WTC11 (cell line): ENCODE measurements at places on chromosomes 7 and 10.
A peak's percentile ranks its signal among the peaks of the same experiment; 100 is the strongest.

DNA sequence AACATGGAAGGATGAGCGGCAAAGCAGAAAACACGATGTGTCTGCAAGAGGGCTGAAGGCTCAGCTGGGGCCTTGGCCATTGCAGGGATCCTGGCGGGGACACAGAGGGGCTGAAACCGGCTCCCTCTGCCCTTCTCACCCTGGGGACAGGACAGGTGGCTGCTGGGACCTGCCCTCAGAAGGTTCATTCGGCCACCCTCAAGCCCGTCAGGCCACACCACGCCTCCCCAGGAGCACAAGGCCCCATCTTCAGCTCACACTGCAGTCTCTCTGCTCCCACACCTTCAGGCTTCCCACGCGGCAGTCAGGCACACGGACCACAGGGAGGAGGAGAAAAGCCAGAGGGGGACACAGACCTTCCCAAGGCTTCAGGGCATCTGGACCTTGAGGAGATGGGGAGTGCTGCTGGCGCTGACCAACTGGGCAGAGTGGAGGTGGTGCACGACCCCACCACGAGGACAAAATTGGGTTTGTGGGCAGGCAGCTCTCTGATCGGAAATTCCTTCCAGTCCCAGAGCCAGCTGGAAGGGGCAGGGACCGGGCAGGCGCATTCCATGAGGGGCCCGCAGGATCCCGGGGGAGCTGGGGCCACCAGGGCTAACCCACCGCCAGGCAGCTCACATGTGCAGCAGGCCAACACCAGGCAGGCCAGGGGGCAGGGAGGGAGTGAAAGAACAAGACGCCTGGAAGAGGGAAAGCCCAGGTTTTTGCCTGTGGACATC is 104.0 kb downstream of the MAD1L1 start:
- DNase-seq = no peak

- no peak for DNase-seq
Observed at GRCh38 chr7:50584386-50584785, 19.2 kb upstream of the DDC start.

- DNase-seq = no peak
Observed at GRCh38 chr10:109945473-109946177, 22.3 kb upstream of the XPNPEP1 start.

DNA sequence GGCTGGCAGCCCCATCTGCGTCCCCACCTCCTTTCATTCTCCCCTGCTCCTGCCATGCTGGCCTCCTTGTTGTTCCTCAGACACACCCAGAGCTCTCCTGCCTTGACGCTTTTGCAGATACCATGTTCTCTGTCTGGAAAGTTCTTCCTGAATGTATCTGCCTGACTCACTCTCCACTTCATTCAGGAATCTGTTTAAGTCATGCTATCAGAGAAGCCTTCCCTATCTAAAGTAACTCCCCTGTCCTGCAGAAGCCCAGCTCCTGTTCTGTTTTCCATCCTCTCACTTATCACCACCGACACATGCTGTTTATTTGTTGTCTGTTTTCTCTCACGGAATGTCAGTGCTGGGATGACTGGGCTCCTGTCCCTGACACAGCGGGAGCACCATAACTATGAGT is 82.0 kb downstream of the AFAP1L2 start:
- no peak for DNase-seq

DNA sequence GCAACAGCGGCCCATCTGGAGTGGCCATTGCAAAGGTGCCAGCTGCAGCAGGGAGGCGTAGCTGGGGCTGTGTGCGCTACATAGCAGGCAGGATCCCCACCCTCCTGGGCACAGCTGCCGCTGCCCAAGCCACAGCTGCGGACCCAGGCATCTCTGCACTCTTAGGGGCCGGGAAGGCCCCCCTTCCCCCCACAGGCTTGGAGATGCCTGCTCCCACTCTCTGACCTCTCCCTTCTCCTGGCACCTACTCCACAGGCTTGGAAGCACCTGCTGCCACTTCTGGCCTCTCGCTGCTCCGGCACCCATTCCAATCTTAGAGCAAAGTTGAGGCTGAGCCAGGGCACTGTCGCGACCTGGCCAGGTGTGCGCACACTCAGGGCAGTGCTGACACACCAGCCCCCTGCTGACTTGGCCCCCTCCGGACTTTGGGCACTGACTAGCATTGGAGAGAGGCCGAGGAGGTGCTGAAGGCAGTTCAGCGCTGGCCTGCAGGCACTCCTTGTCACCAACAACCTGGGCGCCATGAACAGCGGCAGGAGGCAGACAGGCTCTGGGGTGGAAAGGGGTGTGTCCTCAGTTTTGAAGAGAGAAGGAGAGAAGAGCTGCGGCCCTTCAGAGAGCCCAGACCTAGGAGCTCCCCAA is 18.4 kb downstream of the RBM48 start:
- DNase-seq = no peak

GRCh38 chr10:75723319-75723980 is 292.0 kb downstream of the LRMDA start:
- no peak for DNase-seq

DNA sequence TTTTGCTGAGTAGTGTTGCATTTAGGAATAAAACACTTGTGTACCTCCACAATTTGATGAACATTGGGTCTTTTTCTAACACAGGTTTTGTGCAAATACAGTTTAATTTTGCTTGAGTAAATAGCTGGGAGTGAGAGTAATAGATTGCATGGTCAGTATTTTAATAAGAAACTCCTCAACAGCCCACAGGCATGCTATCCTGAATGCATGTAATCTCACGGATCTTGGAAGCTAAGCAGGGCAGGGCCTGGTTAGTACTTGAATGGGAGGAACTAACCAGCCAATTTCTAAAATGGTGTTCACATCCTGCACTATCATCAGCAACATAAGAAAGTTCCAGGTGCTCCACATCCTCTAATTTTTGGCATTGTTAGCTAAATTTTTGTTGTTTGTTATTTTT is 685.4 kb upstream of the MBL2 start:
- no peak for DNase-seq

DNA sequence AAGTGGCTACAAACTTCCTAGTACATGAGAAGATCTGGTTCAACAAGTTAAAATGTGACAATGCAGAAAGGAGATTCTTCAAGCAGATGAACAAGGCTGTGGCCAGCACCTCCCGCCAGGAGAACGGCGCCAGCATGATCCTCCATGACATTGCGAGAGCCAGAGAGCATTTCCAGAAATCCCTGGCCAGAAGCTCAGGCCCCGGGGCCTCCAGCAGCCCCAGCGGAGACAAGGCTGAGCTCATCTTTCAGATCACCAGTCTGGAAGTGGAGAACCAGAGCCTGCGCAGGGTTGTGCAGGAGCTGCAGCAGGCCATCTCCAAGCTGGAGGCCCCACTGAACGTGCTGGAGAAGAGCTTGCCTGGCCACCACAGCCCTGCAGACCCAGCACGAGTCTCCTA is 40.1 kb upstream of the ZNF273 start:
- DNase-seq = no peak

GRCh38 chr10:6532321-6532720 is 47.8 kb downstream of the PRKCQ start:
- no peak for DNase-seq

- no peak for DNase-seq
Observed at GRCh38 chr7:81407094-81407493, 362.8 kb downstream of the HGF start.

- no peak for DNase-seq
Observed at GRCh38 chr10:133302230-133302629, 6.4 kb downstream of the TUBGCP2 start.

GRCh38 chr10:9621216-9621615 is 1396.5 kb upstream of the CELF2 start:
- DNase-seq = no peak

GRCh38 chr10:88901206-88901983 is 21.4 kb downstream of the STAMBPL1 start:
- no peak for DNase-seq

DNA sequence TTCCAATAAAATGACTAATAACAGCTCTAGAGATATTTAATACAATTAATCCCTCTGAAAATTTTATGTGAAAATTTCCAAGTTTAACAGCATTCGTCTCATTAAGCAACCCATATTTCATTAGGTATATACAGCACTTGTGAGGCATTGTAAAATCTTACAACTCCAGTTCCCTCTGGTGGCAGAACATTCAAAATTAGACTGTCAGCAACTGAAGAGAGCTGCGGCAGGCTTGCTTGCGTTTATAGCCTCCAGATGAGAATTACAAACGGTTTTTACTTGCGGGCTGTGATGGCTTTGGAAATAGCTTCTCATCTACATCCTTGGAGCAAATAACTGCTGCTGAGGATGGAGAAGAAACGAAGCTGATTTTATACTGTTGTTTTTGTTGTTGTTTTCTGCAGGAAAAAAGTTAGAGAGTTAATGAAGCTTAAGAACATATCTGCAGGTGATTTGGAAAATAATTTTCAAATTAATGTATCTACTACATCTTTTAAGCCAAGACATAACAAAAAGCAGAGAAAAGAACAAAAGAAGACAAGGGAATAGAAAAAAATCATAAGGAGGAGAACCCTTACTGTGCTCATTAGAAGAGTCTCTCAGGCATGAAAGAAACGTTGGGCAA is 171.3 kb downstream of the MAGI2 start:
- DNase-seq = no peak

- DNase-seq = no peak
Observed at GRCh38 chr7:75546237-75547015, 54.3 kb downstream of the SPDYE5 start.

DNA sequence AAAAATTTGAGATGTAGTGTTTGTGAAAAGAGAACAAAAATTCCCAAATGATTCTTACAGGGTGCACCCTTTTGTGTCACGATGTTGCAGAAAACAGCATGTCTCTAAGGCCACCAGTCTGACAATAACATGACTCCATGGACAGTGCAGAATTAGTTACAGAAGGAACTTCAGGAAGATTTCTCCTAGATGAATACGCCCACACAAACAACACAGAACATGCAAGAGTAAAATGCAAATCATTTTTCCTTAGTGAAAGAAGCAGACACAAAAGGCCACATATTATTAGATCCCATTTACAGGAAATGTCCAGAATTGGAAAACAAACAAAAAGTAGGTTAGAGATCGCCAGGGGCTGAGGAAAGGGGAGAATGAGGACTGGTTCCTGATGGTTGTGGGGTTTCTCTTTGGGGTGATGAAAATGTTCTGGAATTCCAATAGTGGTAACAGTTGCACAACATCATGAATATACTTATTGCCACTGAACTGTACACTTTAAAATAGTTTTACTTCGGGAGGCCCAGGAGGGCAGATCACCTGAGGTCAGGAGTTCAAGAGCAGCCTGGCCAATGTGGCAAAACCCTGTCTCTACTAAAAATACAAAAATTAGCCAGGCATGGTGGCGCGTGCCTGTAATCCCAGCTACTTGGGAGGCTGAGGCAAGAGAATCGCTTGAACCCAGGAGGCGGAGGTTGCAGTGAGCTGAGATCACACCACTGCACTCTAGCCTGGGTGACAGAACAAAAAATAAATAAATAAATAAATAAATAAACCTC is 10.2 kb downstream of the ZC3HAV1 start:
- DNase-seq = no peak

DNA sequence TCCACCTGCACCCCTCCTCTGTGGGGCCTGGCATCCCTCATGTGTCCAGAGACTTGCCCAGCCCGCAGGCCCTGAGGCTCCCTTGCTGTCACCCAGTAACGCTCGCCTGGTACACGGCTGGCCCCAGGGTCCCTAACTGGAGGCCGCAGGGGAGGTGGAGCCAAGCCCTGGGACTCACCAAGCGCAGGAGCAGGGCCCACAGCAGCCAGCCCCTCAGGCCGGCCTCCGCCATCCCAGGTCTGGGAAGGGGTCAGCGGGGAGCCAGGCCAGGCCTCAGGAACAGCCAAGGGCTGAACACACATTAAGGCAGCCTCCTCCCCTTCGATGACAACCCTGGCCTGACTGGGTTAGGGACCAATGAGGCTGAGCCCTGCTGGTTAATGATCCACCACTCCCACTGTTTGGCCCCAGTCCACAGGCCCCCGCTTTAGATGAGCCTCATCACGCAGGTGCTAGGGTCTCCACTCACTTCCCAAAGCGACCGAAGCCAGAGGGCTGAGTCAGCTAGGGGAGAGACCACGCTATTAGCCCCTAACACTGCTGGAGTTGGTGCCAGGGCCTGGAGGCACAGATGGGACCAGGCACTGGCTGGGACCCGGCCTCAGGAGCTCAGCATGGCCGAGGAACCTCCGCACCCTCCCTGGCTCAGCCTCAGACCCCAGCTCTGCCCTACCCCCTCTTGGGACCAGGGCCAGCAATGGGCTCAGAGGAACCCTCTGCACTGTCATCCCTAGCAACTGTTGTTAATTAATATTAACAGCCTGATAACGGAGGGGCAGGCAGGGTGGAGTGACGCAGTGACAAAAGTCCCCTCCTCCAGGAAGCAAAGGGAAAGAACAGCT is at the start of gene NPC1L1:
NPC1L1 (minus strand) TSS at position 303 of the 842 bp plus-strand sequence; CDS start at position 232, 71 bp downstream.
- no peak for DNase-seq

DNA sequence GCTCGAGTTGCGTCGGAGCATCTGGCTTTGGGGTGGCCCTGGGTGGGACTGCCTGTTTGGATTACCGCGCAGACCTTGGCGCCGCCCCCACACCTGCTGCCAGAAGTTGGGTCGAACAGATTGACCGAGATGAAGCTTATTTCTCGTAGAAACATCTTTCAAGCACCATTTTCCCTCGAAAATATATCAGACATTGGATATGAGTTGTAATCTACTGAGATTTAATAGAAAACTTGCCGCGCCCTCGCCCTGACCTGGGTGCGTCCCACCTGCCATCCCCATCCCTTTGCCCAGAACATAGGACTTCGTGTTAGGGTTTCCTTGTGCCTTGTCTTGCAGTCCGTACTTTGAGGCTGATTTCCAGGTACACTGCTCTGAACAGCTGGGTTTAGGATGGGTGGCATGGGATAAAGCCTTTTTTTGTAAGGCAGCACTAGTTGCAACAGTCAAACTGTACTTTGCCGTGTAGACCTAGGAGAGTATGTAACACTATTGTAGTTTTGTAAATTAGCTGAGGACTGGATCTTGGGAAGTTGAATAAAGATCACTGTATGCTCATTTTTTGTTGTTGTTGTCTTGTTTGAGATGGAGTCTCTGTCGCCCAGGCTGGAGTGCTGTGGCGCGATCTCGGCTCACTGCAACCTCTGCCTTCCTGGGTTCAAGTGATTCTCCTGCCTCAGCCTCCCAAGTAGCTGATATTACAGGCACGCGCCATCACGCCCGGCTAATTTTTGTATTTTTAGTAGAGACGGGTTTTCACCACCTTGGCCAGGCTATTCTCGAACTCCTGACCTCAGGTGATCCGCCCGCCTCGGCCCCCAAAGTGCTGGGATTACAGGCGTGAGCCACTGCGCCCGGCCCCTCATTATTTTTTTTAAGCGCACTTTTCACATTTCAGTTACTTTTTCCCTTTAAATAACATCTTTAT is 978 bp downstream of the OGDH start:
- no peak for DNase-seq

GRCh38 chr10:4656576-4657194 is 169.3 kb upstream of the AKR1E2 start:
- DNase-seq = peak; percentile 44

- no peak for DNase-seq
Observed at GRCh38 chr10:84329196-84329611, 815 bp downstream of the CCSER2 start.

GRCh38 chr10:109427411-109427810 is 495.9 kb downstream of the XPNPEP1 start:
- no peak for DNase-seq

GRCh38 chr10:126380352-126381076 is 7.8 kb downstream of the ADAM12 start:
- DNase-seq = no peak

- DNase-seq = no peak
Observed at GRCh38 chr7:35695987-35696386, 1.1 kb upstream of the HERPUD2 start.
